ENCODE measurements at places on chromosomes 13 and 19.

GRCh38 chr13:54194233-54195024 lies 1165.8 kb downstream of the OLFM4 start:
- no peak for DNase-seq

- DNase-seq: no peak
These were observed 49.1 kb downstream of the TSSK6 start for GRCh38 chr19:19466201-19466600.

- DNase-seq: no peak
These were observed 414.6 kb downstream of the ITGBL1 start for GRCh38 chr13:101866889-101867581.

- DNase-seq: no peak
These were observed 49.1 kb downstream of the TBC1D4 start for GRCh38 chr13:75432811-75433244.

DNA sequence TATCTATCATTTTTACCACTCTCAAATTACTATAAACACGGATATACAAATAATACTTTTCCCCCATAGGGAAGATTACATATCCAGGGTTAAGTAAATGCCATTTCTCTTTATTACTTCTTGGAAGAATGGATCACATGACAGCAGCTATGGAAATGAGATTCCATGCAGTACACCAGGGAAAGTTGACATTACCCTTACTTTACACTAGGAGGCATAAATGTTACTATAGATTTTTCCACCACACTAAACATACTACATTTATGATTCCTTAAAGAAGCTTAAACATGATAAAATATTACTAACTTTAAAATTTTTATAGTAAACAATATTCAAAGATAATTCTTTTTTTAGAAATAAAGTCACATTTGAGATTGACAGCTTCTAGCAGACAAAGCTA lies 611.4 kb downstream of the PCDH9 start:
- DNase-seq: no peak

DNA sequence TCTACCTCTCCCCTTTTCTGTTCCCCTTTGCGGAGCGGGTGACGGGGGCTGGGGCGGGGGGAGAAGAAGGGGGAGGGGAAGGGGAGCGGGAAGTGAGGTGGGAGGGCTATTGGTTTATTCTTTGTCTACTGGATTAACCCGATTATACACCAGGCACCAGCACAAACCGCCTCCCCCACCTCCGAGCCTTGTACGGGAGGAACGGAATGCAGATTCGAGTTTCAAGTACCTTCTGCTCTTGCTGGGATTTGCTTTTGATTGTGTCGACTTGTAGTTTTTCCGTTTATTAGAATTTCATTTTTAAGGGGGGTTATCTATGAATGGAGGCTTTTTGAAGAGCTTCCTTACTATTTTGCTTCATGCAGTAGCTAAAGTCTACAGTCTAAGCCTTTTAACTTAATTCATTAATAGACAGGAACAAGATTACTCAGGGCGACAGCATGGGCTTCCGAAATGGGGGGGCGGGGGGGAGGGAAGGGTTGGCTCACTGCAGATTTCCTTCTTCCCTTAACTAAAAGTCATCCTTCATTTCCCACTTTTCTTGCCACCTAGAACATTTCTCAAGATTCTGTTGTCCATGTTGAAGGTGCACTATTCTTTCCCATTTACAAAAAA lies 937 bp upstream of the SPRY2 start:
- DNase-seq: peak; percentile 18

DNA sequence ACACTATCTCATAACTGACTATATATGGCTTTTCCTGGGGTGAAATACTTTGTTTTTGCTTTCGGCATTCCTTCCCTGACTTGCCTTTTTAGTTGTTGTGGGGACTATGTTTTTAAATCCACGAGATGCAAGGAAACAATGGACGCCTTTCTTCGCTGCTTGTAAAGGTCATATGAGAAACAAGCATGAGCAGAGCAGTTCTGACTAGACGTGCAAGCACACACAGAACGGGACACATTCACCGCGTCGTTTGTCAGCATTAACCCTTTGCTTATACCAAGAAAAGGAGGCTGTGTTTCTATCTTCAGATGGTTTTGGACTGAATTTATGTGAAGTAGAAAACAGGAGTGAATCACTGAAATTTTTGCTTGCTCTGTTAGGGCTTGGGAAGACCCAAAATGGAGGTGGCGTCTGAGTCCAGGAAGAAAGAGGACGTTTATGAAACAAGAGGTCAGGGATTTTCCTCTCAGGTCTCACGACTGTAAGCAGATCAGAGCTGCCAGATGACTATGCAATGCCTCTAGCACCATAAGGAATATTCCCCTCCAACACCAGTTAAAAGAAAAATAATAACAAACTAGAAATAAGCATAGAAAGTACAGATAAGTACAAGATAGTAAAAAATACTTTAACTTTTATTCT lies 358.9 kb downstream of the DLEU7 start:
- DNase-seq: no peak

GRCh38 chr19:47703301-47703700 lies 9.9 kb upstream of the EHD2 start:
- no peak for DNase-seq

GRCh38 chr19:43667876-43668405 lies 2.0 kb downstream of the PLAUR start:
- no peak for DNase-seq

DNA sequence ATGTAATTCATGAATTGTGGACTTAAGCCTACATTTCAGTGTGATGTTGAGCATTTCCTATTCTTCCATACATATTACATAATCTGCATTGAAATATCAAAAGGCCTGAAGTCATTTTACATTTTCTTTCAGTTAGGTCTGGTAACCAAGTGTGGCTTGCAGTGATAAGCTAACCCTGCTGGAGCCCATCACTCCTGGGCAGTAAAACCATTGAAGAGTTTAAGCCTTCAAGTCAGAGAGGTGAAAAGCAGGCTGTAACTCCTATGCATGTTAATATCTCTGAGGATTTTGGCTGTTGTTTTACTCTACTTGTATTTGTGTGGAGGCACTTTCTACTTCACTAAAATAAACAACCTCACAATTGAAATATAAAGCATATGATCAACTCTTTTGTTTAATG lies 248.8 kb downstream of the SLITRK5 start:
- no peak for DNase-seq

DNA sequence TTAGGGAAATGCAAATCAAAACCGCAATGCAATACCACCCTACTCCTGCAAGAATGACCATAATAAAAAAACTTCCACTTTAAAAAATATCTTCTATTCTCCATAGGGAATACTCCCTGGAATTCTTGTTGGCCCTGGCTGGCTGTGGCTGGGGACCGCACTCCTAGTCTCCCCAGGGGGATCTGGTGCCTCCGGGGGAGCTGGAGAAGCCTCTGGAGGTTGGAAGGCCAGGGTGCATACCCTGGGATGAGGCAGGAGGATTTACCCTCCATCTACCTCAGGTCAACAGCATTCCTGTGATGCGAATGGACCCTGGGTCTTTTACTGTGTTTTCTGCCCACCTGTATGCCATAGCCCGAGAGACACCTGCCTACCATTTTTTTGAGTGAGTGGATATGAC lies 120.0 kb upstream of the ZNF536 start:
- no peak for DNase-seq

GRCh38 chr19:50320051-50320450 lies 9.1 kb downstream of the KCNC3 start:
- no peak for DNase-seq

GRCh38 chr13:41710771-41711170 lies 250.1 kb downstream of the VWA8 start:
- DNase-seq: no peak

GRCh38 chr13:111506125-111506524 lies 185.7 kb downstream of the TEX29 start:
- DNase-seq: no peak

GRCh38 chr19:35267818-35268535 lies 785 bp upstream of the USF2 start:
- peak; percentile 66 for DNase-seq

DNA sequence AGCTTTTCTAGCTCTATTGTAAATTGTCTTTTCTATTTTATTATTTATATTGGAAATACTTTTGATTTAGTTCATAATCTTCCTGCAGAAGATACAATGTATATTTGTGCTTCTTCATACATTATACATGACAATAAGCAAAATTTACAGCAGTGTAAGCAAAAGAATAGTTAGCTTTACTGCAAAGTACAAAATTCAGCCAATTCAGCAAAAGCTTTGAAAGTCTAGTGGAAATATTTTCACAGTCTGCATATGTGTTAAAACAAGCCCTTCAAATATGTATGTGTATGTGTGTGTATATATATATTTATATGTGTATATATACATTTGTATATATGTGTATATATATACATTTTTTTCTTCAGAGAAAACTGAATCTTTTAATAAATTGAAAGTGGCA lies 879.1 kb downstream of the SLITRK1 start:
- DNase-seq: no peak

Measured in activated CD8-positive, alpha-beta T cell treated with anti-CD3 and anti-CD28 coated beads for 36 hours (primary cell).